ENCODE measurements at places on chromosomes 16 and 17.
A peak's percentile ranks its signal among the peaks of the same experiment; 100 is the strongest.

DNA sequence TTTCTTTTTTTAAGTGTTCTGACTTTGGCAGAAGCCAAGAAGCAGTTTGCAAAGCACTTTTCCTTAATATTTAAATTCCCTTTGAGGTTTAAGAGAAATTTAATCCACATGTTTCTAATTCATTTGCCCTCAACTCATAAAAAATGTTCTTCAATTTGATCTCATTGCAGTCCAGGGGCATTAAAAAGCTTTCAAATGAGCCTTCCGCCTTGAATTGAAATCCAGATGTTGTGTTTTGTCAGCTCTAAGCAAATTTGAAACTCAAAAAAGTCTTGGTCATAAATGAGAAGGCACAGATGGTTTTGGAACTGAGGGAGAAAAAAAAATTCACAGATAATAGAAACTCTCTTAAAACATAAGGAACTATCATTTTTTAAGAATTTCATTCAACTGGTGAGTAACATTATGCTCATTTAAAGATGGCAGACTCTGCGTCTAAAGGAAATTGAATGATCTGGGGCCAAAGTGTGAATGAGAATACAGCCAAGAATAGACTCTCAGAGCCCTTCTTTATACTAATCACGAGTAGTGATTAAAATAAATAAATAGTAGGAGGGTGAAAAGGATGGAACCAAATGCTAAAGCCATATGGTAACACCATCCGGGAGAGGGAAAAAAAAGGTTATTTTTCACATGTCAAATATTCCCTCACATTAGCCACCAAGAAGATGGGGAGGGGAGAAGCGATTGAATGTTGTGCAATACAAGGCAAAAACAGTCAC, 1304.7 kb downstream of the CDH8 start:
- no peak for DNase-seq

DNA sequence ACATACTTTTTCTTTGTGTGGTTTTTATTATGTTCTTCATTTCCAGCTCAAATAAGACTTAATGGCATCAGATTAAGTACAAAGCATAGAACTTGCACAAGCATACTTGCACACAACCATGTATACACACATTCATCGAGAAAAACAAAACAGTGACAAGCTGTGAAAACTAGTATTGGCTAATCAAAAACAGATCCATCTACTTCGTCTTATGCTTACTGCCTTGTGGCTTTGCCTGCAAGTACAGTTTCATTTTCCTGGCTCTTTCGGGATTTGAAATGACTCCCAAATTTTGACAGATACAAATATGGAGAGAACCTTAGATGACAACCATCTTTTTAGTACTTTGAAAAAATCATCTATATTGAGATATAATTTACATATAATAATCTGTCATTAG, 338.3 kb downstream of the BCAS3 start:
- DNase-seq: no peak

- DNase-seq: peak; percentile 77
Observed at GRCh38 chr16:85611444-85612190, 1.5 kb upstream of the GSE1 start.

- no peak for DNase-seq
Observed at GRCh38 chr17:50917418-50917743, 51.2 kb upstream of the TOB1 start.

DNA sequence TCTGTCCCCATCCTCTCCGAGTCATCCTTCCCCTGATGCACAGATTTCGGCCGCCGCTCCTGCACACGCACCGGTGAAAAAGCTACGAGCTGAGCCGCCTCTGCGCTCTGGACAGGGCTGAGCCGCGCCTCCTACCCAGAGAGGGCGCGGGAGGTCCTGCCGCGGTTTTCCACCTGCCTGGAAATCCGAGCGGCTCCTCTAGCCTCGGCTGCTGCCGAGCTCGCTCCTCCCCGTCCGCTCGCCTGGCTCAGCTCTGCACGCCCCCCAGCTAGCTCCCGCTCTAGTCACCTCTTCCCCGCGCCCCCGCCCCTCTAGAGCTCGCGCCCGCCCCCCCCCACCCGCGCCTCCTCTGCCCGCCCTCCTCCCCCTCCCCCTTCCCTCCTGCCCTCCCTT, 198 bp upstream of the SHISA9 start:
- no peak for DNase-seq

DNA sequence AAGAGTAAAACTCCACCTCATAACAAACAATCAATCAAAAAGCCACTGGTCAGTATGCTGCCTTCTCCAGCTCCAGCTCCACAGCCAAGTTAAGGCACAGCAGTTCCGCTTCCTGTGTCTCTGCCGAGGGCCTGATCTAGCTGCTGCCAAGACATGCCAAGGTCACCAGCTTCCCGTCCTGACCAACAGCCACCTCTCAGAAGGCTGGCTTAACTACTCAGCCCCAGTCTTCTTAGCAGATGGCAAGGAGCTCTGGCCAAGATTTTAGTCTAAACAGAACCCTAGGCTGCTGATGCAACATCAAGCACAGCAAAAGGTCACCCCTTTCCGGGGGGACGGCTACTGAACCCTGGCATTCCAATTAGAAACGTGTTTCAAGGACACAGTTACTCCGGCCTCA, 17.7 kb upstream of the MNT start:
- DNase-seq: no peak

- DNase-seq: no peak
Observed at GRCh38 chr17:8072341-8072728, 15.2 kb downstream of the ALOX12B start.

DNA sequence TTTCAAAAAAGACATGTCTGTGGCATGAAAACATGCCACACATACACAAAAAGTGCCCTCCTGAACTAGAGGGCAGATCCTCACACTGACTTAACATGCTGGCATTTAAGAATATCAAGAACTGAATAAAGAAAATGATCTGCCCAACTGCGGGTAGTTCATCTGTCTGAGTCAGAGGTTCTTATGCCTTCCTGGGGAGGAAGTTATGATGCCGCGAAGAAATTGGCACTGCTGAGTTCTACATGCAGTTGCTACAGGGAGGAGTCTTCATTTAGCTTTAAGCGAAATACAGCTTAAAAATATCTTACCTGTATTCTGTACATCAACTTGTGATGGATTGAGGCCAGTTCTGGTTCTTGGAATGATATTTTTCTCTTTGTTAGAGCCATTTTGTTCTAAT, 6.3 kb downstream of the ALDH3A2 start:
- DNase-seq: no peak

GRCh38 chr16:61362585-61362984, 673.7 kb downstream of the CDH8 start:
- peak; percentile 34 for DNase-seq

- no peak for DNase-seq
Observed at GRCh38 chr16:13839577-13839976, 80.4 kb upstream of the ERCC4 start.

DNA sequence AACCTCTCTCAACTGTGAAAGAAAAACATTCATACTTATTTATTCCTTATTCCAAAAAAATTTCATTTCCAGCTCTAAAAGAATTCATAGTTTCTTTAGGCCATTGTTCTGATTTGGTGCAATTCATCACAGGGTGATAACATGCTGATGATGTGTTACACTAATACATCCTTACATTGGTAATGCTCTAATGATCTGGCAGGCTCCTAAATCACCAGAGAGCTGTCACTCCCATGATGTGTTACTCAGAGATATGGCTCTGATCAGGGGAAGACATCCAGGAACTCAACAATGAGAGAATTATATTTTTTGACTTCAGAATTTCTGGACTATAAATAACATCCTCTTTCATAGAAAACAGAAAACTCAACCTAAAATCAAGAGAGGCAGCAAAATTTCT, 209.3 kb downstream of the CHD9NB start:
- no peak for DNase-seq

GRCh38 chr17:9148905-9149525, 127.7 kb downstream of the NTN1 start:
- no peak for DNase-seq

- DNase-seq: peak; percentile 29
Observed at GRCh38 chr17:1469231-1469852, 13.3 kb upstream of the CRK start.

GRCh38 chr17:17315142-17315821, 12.1 kb downstream of the NT5M start:
- DNase-seq: no peak

DNA sequence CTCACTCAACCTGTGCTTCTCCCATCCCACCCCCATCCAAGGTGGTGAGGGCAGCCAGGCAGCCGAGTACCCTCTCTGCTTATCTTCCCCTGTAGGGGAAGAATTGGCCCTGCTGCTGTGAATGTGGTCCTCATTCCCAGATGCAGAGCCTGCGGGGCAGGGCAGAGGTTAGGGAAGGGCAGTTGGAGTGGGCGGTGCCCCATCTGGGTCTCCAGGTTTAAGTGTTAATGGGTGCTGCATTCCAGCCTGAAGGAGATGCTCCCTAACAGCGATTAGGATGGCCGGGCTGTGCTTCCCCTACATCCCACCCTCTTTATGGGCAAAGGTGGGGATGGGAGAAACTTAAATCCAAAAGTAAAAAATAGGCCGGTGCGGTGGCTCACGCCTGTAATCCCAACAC, 12.1 kb downstream of the TMEM95 start:
- DNase-seq: no peak

- DNase-seq: no peak
Observed at GRCh38 chr17:71938340-71939010, 182.3 kb upstream of the SOX9 start.

GRCh38 chr17:70857351-70857750, 688.0 kb downstream of the KCNJ2 start:
- no peak for DNase-seq

DNA sequence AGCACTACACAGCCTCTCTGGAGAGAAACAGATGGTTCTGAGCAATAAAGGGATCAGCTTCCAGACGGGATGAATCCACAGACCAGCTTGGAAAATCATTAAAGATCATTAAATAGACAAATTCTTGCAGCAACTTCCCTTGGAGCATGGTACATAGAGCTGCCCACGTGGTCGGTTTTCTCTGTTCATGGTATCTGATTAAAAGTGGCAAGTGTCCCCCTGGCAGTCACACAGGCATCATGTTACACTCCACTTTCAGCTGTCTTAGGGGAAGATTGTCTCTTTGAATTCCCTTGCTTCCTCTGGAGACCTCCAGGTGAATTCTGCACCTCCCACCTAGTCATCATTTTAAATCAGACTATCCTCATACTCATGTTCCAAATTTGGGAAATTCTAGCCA, 92.2 kb upstream of the CACNG3 start:
- no peak for DNase-seq

DNA sequence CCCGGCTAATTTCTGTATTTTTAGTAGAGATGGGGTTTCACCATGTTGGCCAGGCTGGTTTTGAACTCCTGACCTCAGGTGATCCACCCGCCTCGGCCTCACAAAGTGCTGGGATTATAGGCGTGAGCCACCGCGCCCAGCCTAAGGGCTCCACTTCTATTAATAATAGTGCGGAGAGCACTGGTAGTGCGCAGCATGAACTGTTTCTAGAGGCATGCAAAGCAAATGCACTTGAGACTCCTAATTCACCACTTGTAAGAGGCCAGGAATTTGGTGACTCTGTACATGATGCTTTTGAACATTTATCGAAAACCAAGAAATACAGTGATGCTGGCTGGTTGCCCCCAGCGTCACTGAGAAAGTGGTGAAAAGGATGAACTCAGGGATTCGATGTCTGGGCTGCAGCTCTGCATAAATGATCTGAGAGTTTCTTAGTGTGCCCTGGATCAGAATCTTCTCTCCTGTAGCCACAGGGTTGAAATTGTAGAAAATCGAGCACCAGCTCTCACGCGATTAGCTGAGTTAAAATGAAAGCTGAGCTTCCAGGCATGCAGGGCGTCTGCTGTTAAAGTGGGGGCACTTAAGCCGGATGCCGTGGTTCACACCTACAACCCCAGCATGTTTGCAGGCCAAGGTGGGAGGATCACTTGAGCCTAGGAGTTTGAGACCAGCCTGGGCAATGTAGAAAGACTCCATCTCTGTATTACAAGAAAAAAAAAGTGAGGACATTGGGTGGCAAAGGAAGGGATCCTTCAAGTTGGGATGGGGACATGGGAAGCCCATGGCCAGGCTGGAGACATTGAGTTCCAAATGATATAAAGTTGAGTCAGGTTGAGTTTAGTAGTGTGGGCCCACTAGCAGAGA, 4.8 kb downstream of the RNF213 start:
- no peak for DNase-seq

GRCh38 chr17:82699551-82699950, 1.1 kb upstream of the RAB40B start:
- DNase-seq: no peak

DNA sequence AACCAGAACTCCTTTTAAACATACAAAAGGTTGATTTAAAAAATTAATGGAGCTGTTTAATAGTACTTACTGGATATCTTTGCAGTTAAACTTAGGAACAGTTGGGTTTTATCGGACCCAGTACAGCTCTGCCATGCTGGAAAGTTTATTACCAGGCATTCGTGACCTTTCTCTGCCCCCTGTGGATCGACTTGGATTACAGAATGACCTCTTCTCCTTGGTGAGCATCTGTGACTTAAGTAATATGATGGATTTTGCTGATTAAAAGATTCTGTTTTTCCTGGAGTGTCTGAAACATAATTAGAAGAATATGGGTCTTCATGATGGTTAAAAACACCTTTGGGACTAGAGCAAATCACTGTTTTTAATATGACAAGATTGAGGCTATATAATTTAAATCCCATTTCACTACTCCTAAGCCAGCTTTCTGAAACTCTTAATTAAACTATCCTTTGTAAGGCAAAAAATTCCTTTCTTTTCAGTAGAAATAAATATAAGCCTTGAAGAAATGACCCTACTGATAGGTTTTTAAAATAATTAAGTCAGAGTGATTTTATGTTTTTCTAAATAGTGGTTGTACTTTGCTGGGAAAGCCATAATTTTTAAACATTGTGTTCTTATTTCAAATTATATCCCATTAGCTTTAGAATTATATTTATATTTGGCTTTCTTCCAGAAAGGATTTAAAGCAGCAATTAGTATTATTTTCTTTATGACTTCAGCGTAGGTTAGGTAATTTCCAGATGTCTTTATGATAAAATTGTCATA, 45.7 kb upstream of the KPNB1 start:
- DNase-seq: no peak

GRCh38 chr16:67752641-67753040, 33.5 kb upstream of the GFOD2 start:
- no peak for DNase-seq

DNA sequence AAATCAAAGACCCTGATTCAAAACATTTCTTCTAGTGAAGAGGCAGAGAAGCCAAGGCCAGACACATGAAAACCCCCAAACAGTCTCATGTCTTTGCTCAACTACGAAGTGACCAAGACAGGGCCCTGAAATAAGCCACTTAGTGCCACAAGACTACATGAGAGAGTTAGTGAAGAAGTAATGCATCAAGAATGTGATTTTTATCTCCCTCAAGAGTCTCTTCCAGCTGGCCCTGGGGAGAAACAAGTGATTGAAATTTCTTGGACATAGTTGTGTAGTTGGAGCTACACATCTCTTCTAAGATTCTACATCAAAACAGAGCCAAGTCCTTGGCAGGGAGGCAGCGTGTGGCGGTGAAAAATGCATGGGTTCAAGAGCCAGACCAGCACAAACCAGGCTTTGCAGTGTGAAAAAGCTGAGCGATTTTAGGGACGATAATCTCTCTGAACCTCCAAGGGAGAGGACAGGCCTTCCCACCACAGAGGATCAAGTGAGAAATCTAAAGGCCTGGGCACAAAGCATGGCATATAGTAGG, 30.6 kb downstream of the LYRM1 start:
- no peak for DNase-seq

GRCh38 chr17:8210761-8211458, 535 bp upstream of the AURKB start:
- DNase-seq: no peak

GRCh38 chr16:66539623-66540469, 10.1 kb downstream of the TK2 start:
- DNase-seq: no peak

- DNase-seq: peak; percentile 38
Observed at GRCh38 chr16:68367030-68367429, 56.2 kb downstream of the PRMT7 start.

Data from COR-L47 (cell line).